Activated CD8-positive, alpha-beta memory T cell treated with anti-CD3 and anti-CD28 coated beads, Interleukin-2, amount 10 ng/mL, durations not matched to agents 7 days and 5 days (primary cell): ENCODE measurements at places on chromosomes 12 and 14. TPM values are rescaled to one million over a fixed set of nuclear protein-coding genes. Genes with fewer than 3 reads are reported as not detected.
A peak's percentile ranks its signal among the peaks of the same experiment; 100 is the strongest.

Gene PPM1H
- total RNA-seq = 0.32 TPM

Gene IFNG-AS1
- not detected for total RNA-seq

Gene TRIM9
- 0.79 TPM for total RNA-seq

Gene RGS6
- 3.1 TPM for total RNA-seq

Gene AQP2
- not detected for total RNA-seq

Gene KRT6C
- not detected for total RNA-seq

Gene NOS1
- not detected for total RNA-seq

Gene TAS2R14
- 1.8 TPM for total RNA-seq

Gene LTB4R2
- total RNA-seq = 12.6 TPM

Gene OR6C2
- total RNA-seq = not detected

Gene C12orf56
- total RNA-seq = not detected

GRCh38 chr14:99874306-99874705, 81.1 kb downstream of the EML1 start:
- no peak for DNase-seq
- H3K27ac ChIP-seq = no peak overlapping the region
- peaks cover 60% of the 10 kb centered on the region for H3K27me3 ChIP-seq
- no peaks in the 10 kb centered on the region for H3K36me3 ChIP-seq

GRCh38 chr12:49058366-49059044, 2.1 kb downstream of the KMT2D start:
- peaks cover 12% of the 10 kb centered on the region for H3K36me3 ChIP-seq
- H3K27ac ChIP-seq = peak overlapping the region; percentile 86
- peak overlapping the region; percentile 91 for H3K4me3 ChIP-seq
- DNase-seq = no peak

- H3K4me3 ChIP-seq = no peak overlapping the region
- peaks cover 11% of the 10 kb centered on the region for H3K4me1 ChIP-seq
- H3K27ac ChIP-seq = no peak overlapping the region
- no peaks in the 10 kb centered on the region for H3K27me3 ChIP-seq
Observed at GRCh38 chr12:47141459-47141858, 61.7 kb upstream of the AMIGO2 start.

DNA sequence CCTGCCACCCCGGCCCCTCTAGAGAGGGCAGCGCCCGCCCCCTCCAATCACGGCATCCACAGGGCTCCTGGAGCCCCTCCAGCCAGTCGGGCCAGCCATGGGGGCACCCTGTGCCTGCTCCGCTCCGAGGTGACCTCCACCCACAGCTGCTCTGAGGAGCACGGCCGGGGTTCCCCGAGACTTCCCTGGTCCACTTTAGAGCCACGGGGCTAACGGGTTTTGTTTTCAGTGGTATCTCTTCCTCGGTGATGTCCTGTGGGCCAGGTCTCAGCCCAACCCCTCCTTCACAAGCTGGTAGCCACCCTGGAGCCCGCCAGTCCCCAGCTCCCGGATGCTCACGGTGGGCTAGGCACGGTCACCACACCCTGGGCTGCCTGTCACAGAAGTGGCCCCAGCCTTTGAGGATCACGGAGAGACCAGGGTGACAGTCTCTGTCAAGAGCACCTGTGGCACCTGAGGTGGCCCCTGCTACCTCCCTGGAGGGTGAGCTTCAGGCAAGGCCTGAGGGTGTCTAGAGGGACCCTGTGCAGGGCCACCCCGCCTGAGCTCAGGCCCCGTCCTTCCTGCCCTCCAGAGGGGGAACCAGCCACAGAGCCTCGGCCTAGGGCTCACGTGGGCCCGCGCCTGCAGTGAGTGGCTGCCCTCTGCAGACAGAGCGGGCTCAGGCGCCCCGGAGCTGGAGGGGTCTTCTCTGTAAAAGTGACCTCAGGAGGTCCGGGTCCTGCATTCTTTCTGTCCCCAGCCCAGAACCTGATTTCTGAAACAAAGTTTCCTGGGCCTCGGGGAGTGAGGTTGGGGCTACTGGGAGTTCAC, 146.0 kb upstream of the C14orf180 start:
- H3K4me3 ChIP-seq = no peak overlapping the region
- H3K4me1 ChIP-seq = no peaks in the 10 kb centered on the region
- DNase-seq = peak; percentile 33
- H3K27ac ChIP-seq = no peak overlapping the region
- H3K36me3 ChIP-seq = no peaks in the 10 kb centered on the region
- no peaks in the 10 kb centered on the region for H3K27me3 ChIP-seq

DNA sequence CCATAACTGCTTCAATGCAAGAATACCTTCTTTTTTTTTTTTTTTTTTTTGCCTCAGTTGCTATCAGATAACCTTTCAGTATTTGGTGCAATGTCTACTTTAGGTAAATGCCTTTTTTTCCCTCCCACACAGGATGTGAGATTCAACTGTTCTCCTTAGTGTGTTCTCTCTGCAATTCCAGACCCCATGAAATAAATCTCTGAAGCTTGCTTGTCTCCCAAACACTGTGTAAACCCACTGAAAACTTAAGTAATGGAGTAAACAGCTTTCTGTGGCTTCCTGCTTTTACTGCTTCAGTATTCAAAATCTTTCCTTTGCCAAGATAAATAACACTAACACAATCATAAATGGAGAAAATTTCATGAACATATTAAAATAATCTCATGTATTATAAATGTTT, 55.8 kb upstream of the CLEC14A start:
- H3K4me3 ChIP-seq = no peak overlapping the region
- no peaks in the 10 kb centered on the region for H3K36me3 ChIP-seq
- no peaks in the 10 kb centered on the region for H3K27me3 ChIP-seq
- H3K4me1 ChIP-seq = no peaks in the 10 kb centered on the region
- DNase-seq = no peak
- H3K27ac ChIP-seq = no peak overlapping the region

DNA sequence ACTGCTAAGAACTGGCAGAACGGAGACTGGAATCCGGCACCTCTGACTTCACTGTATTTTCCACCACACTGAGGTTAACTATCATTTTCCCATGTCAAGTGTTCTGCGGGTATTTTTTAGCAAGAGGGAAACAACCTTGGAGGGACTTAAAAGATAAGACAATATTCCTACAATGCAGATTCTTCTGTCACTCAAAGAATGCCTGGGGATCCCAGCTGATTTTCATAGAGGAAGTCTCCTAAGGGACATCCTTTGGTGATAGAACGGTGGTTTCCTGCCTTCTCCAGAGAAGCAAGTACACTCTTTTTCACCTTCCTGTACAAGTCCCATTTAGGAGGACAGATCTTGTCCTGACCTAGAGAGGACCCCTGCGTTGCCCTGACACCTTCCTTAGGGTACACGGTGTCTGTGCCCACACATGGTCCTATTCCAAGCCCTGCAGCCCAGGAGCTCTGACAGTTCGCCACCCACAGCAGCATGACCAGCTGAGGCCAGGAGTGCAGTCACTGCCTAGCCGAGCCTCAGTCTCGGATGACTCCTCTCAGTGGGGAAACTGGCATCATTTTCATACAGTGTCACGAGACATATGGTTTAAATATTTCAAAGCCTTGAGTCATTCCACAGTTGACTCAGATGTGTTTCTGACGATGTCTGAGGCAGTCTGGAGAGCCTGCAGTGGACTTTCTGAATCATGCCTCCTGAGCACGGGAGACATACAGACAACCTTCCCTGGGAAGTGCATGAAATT, 181.3 kb upstream of the FKBP4 start:
- no peaks in the 10 kb centered on the region for H3K36me3 ChIP-seq
- H3K4me3 ChIP-seq = no peak overlapping the region
- peak; percentile 52 for DNase-seq
- peaks cover 54% of the 10 kb centered on the region for H3K27me3 ChIP-seq

DNA sequence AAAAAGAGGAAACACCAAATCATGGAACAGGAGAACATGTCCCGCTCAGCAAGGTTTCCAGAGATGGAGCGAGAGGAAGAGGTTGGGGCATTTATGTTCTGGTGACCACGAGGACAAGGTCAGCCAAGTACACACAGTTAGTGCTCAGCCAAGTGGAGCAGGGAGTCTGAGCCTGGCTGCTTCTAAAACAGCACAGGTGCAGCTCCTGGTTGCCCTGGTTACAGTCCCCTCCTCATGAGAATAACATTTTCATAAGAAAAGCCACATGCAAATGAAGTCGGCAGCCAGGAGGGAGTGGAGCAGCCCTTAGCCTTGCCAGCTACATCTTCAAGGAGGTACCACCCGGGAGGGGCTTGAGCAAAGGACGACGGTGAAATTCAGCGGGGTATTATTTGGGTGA, 81.8 kb downstream of the NOS1 start:
- no peaks in the 10 kb centered on the region for H3K4me1 ChIP-seq
- H3K4me3 ChIP-seq = no peak overlapping the region
- no peak for DNase-seq
- H3K27me3 ChIP-seq = no peaks in the 10 kb centered on the region
- H3K36me3 ChIP-seq = no peaks in the 10 kb centered on the region

GRCh38 chr12:95551305-95551704, at the start of gene USP44:
Gene USP44, minus strand, starts transcription at chr12:95551476. Its CDS starts 17,220 bp downstream, at chr12:95534256.
- peaks cover 11% of the 10 kb centered on the region for H3K36me3 ChIP-seq
- peak within 1 kb of the TSS; percentile 97 for H3K27ac ChIP-seq
- peak; percentile 46 for DNase-seq
- peaks cover 26% of the 10 kb centered on the region for H3K27me3 ChIP-seq
- H3K4me3 ChIP-seq = peak within 1 kb of the TSS; percentile 84

DNA sequence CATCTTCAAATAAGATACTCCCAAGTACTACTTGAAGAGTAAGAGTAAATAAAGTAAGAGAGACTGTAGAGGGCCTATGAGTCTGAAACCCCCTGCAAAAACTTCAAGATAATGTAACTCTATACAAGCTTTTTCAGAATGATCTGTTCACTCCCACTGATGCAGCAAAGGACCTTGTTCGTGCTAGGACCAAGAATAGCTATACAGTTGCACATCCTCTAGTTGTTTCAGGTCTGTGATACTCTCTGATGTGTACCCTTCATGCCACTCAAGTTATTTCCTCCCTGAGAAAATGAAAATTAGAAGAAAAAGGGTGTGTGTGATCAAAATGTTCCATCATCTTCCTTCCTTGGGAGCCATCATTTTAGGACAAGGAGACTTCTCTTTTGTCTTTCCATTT, 204.4 kb downstream of the ALX1 start:
- no peak overlapping the region for H3K27ac ChIP-seq
- no peak overlapping the region for H3K4me3 ChIP-seq
- no peak for DNase-seq
- no peaks in the 10 kb centered on the region for H3K4me1 ChIP-seq
- H3K36me3 ChIP-seq = no peaks in the 10 kb centered on the region

GRCh38 chr12:108597559-108598471, at the start of gene TMEM119:
Gene TMEM119, minus strand, starts transcription at chr12:108598084. Its CDS starts 5,701 bp downstream, at chr12:108592383.
- no peak within 1 kb of the TSS for H3K27ac ChIP-seq
- no peaks in the 10 kb centered on the region for H3K27me3 ChIP-seq
- H3K4me3 ChIP-seq = no peak within 1 kb of the TSS
- H3K36me3 ChIP-seq = no peaks in the 10 kb centered on the region
- DNase-seq = no peak

DNA sequence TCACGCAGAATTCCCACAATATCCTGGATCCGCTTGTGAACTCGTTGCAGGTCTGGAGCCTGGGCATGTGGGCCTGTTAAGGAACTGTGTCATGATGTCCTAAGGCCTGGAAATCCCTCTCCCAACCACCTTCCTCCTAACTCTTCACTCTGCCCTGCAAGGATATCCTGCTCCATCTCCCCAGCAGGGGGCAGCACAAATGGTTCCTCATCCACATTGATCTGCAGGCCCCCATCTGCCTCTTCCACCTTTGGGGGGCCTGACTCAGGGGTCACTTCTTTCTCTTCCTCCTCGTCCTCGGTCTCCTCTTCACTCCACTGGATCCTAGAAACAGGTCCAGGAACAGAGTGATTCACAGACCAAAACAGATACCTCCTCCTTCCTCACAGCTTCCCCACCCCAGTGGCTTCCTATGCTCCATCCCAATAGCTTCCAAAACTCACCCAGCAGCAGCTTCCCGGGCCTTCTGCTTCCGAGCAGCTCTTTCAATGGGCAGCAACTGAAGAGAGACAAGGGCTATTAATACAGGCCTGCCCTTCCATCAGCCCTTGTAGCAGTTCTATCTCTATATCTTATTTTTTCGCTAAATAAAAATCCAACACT, 4.5 kb downstream of the NOP2 start:
- H3K4me1 ChIP-seq = peaks cover 40% of the 10 kb centered on the region
- peak overlapping the region; percentile 2 for H3K27ac ChIP-seq
- H3K27me3 ChIP-seq = no peaks in the 10 kb centered on the region
- peaks cover 67% of the 10 kb centered on the region for H3K36me3 ChIP-seq
- no peak overlapping the region for H3K4me3 ChIP-seq

GRCh38 chr12:70883855-70884254, 36.7 kb downstream of the PTPRR start:
- no peak for DNase-seq
- H3K36me3 ChIP-seq = no peaks in the 10 kb centered on the region
- no peaks in the 10 kb centered on the region for H3K4me1 ChIP-seq
- no peak overlapping the region for H3K27ac ChIP-seq

- no peak overlapping the region for H3K4me3 ChIP-seq
- no peaks in the 10 kb centered on the region for H3K4me1 ChIP-seq
- no peaks in the 10 kb centered on the region for H3K36me3 ChIP-seq
- no peak for DNase-seq
Observed at GRCh38 chr14:79473651-79474050, 737.7 kb downstream of the DIO2 start.

- H3K27ac ChIP-seq = no peak overlapping the region
- no peak for DNase-seq
- no peaks in the 10 kb centered on the region for H3K27me3 ChIP-seq
Observed at GRCh38 chr12:44154128-44154527, 318.2 kb downstream of the TMEM117 start.

- H3K4me3 ChIP-seq = no peak overlapping the region
Observed at GRCh38 chr12:27521066-27521465, 2.9 kb upstream of the PPFIBP1 start.

- no peak overlapping the region for H3K4me3 ChIP-seq
- H3K4me1 ChIP-seq = no peaks in the 10 kb centered on the region
- H3K27me3 ChIP-seq = no peaks in the 10 kb centered on the region
- H3K27ac ChIP-seq = no peak overlapping the region
- no peak for DNase-seq
Observed at GRCh38 chr12:65501093-65501621, 222.7 kb downstream of the MSRB3 start.

DNA sequence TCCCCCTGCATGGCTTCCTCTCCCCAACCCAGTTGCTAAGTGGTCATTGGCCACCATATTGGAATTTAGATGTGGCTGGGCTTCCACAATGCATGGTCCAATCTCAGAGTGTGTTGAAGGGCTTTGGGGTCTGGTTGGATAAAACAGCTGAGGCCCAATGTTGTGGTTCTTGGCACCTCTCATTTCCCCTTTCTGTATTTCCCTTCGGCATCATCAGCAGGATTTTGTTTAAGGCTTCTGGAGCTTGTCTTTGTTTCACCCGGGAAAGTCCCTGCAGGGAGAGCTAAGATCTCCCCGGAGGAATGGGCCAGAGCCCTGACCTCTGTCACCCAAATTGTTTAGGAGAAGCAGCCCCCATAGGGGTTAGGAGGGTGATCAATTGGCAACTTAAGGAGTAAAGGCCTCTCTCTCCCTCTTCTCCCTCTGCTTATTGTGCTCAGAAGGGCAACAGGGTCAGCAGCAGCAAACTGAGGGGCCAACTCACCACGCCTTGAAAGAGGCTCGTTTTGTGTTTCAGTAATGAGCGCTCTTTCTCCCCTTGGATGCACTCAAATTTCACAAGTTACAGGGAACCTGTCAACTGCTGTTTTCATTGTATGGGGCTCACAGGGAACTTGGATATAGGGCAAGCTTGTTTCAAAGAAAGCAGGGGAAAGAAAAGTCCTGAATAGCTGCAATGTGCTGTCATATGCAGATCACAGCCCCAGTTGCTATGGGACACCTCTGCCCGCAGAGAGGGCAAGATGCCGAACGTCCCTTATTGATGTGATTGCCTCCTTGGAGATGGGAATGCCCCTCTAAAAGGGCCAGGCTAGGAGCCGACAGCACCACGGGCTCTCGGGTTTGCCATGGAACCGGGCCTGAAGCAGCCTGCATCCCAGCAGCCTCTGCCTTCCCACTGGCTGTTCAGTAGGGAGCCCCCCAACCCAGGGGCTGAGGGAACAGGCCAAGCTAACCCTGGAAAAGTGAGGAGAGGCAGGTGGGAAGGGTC, 223.7 kb downstream of the ZFP36L1 start:
- H3K4me1 ChIP-seq = peaks cover 4% of the 10 kb centered on the region
- H3K4me3 ChIP-seq = no peak overlapping the region
- H3K27me3 ChIP-seq = no peaks in the 10 kb centered on the region
- no peak for DNase-seq
- no peak overlapping the region for H3K27ac ChIP-seq
